ENCODE measurements at places on chromosomes 11 and 22.

GRCh38 chr11:29312812-29313211 lies 704.0 kb downstream of the KCNA4 start:
- no peak for DNase-seq

DNA sequence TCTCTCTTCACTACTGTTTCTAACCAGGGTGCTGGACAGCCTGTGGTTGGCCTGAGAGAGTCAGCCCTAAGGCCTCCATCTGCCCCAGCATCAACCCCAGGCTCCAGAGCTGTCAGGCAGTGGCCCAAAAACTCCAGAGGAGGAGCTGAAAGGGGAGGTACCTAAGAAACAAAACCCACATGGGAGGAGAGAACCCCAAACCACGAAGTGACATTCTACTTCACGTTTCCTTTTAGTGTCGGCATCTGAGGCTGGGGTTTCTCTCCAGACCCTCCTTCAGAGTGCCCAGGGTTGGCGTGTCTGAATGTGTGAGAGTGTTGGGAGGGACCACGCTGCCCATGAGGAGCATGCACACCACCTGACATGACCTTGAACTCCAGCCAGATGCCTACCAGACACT lies 69.8 kb upstream of the NNMT start:
- no peak for DNase-seq

DNA sequence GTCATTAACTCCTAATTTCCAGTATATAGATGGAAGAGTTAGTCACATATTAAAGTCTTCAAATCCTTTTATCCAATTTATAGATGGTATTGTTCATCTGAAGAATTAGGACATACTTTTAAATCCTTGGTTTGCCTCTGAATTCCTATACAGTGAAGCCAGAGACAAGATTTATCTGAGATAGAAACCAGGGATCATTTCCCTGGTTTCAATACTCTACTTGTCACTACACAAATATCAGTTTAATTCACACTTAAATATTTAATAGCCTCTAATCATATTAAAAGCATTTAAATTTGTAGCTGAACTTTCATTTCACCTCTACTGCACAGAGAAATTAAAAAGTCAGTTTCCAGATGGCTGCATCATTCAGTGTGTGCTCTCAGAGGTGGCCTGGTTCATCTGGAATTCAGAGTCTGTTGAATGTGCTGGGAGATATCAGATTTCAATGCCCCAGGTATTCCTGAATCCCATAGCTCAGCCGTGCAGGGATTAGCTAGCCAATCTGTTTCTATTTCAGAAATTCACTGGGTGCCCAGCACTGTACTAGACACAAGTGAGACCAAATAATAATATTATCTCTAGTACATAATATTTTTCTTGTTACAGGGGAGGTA lies 344.3 kb downstream of the AASDHPPT start:
- DNase-seq = no peak

GRCh38 chr11:16775614-16776283 lies 37.3 kb downstream of the C11orf58 start:
- peak; percentile 45 for DNase-seq

GRCh38 chr11:44595964-44596381 lies 30.5 kb downstream of the CD82 start:
- peak; percentile 74 for DNase-seq
